ENCODE measurements at places on chromosomes 7 and 10.

DNA sequence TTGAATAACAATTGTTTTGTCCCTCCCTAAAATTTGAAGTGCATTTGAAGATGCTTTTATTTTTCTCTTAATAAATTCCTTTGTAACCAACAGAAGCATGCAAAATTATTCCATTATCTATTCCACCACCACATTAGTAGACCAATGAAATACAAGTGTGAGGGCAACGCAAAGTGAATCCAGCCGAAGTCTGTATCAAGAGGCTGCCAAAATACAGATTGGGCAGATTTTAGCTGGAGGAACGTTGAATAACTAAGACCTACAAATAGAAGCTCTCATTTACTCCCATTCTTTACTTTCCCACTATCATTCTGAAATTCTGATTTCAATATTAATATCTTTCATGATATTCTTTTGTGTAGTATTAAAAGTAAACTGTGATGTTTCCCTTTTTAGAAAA lies 233.7 kb downstream of the BMPER start:
- DNase-seq, result no peak

DNA sequence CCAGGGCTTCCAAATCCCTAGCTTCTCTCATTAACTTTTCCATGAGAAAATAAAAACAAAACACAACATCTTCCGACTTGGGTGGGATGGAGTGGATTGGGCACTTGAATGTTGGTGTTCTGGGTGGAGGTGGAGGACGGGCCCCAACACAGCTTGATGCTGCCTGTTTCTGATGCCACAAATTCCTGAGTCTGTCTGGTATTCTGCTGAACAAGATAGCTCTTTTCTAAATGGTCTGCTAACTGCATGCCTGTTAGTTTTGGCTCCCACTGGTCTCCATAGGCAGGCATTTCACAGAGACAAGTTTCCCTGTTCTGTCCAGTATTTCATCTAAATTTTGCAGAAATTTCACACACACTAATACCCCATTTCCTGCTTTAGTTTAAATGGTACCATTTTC lies 160.9 kb upstream of the FZD8 start:
- DNase-seq, result no peak

GRCh38 chr7:143892527-143893300 lies 9.3 kb downstream of the TCAF1 start:
- DNase-seq, result no peak

DNA sequence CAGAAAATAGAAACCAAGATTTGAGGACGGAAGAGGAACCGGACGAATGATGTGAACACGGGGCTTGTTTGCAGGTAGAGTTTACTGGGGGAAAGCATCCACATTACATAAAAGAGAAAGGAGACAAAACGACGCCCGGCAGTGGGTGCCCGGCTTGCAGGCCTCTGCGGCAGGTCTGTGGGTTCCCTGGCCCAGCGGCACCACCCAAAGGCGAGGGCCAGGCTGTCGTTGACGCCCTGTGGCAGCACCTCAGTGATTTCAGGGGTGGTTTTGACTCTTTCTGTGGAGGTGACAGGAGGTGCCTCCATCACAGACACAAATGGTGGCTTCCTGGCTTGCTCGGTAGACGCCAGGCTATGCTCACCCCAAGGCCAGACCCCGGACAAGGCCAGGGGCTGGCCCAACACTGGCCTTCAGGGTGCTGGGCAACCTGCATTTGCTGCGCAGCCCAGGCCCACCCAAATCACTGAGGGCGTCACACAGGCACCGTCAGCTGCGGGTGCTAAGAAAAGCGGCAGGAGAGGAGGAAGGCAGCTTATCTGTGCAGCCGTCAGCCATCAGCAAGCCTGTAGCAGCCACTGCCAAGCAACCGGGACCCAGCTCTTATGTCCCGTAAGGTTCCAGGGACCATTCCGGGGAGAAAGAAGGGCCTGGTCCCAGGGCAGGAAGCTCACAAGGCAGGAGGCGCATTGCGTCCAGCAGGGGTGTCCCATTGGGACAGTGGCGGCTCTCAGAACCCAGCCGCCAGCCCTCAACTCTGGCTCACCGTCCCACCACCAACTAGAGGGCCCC lies 230.3 kb downstream of the PTPRN2 start:
- DNase-seq, result no peak

- DNase-seq, result no peak
These were observed 533.5 kb upstream of the COBL start for GRCh38 chr7:51850126-51850525.

DNA sequence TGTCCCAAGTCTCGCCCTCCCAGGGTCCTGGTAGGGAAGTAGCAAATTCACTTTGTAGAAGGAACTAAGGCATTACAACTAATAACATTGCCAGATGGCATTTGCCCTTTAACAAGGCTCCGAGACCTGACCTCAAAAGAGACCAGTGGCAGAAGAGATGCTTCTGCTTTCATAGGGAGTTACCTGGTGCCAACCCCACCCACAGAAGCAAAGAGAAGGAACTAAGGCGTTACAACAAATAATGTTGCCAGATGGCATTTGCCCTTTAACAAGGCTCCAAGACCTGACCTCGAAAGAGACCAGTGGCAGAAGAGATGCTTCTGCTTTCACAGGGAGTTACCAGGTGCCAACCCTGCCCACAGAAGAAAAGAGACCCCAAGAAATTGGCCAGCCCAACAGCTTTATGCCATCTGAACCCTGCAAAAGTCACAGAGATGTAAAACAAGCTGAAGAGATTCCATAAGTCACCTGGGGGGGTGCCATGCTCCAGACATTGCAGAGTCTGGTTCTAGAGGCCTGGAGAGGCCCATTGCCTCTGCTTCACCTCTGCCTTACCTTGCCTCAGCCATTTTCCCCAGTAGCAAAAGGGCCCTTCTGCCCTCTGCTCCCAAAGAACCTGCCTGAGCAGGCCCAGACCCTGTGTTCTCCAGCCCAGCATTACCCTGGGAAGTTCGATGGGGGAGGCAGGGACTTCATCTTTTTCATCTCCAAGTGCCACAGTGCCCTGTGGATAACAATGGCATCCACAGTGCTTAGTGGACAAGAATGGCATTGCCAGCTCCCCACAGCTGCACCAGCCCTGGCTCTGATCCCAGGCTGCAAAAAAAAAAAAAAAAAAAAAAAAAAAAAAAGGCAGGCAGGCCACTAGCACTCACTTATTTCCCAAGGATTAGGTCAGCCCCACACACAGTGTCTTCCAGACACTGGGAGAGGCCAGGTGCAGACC lies 179.5 kb upstream of the PLXNA4 start:
- no peak for DNase-seq

DNA sequence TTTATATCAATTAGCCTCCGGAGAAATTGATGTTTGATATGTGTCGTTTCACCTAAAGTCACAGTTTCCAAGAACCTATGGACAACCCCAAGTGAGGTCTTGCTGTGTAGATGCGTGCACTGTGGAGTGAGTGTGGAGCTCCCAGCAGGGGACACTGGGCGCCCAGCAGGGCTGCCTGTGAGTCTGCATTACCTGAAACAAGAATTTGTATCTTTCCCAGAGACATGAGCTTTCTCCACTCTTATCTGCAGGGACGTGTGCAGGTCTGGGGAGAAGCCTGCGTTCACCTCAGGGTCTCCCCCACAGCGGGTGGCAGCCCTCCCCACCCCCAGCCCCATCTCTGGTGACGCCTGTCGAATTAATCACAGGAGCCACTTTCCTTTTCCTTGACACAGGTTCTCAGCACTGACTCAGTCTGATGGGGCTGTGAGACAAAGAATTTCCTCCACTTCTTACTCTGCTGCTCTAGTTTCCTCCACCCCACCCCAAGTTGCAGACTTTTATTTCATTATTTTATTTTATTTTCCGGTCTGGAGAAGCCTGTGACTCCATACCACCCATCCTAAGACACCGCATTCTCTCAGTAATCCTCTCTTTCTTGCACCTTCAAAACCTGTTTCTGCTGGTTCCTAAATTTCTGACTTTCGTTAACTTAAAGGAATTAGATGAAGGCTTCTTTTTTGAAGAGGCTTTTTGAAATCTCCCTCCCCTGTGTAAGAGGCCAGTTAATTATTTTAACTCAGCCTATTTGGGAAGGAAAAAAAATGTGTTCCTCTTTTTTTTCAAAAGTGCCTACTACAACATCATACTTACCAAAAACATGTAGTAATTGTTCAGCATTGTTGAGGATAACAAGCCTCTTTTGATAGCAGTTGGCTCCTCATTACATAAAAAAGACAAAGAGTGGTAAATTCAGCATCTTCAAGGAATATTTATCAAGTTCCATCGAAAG lies 17.0 kb upstream of the INSIG1 start:
- DNase-seq, result no peak

DNA sequence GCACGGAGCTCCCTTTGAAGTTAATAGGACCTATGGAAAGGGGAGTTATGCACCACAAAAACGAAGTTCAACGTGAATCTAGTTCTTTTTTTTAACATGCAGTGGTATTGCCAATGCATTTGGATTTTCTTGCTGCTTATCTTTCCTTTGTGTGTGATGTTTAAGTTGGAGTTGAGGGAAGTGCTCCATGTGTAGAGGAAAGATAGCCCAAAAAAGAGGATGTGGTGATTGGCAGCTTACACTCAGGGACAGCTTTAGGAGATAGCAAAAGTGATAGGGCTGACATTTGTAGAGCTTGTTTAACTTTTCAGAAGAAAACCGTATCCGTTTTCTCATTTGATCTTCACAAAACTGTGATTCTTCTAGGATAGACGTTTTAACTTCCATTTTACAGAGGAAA lies 101.3 kb downstream of the MDFIC start:
- DNase-seq, result no peak

GRCh38 chr7:118076564-118076963 lies 107.4 kb upstream of the LSM8 start:
- no peak for DNase-seq

GRCh38 chr10:34813626-34814222 lies 1.4 kb downstream of the PARD3 start:
- no peak for DNase-seq

- no peak for DNase-seq
These were observed 104.7 kb upstream of the IL6 start for GRCh38 chr7:22622116-22622785.

DNA sequence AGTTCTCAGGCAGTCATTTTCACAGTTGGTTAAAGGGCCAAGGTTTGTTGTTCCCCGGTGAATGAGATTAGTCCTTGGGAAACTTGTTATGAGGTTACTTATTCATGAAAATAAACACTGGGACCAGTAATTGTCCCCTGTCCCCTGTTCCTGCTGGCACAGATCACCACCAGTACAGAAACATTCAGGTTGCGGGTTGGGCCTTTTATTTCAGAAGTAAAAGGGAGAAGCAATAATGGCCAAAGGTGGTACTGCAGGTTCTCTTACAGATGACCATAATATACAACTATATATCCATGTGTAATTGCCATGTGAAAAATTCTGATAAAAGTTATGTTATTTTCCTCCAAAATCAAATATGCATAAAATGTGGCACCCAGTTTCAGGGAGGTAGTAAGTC lies 442.0 kb downstream of the SORCS1 start:
- DNase-seq, result no peak

DNA sequence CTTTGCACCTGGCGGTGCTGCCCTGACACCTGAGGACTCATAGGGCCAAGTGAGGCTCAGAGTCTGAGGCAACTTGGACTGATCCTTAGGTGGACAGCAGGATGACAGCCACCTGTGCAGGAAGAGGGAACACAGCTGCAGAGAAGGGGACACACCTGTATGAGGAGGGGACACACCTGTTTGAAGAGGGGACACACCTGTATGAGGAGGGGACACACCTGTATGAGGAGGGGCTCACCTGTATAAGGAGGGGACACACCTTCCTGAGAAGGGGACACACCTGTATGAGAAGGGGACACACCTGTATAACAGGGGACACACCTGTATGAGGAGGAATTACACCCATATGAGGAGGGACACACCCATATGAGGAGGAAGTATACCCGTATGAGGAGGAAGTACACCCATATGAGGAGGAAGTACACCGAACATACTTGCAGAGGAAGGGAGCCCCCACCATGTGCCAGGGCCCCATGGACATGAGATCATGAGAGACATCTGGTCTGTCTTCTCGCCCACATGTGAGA lies 285.9 kb downstream of the ADARB2 start:
- DNase-seq, result no peak

- DNase-seq, result no peak
These were observed 165.9 kb upstream of the VIPR2 start for GRCh38 chr7:159310457-159311171.

DNA sequence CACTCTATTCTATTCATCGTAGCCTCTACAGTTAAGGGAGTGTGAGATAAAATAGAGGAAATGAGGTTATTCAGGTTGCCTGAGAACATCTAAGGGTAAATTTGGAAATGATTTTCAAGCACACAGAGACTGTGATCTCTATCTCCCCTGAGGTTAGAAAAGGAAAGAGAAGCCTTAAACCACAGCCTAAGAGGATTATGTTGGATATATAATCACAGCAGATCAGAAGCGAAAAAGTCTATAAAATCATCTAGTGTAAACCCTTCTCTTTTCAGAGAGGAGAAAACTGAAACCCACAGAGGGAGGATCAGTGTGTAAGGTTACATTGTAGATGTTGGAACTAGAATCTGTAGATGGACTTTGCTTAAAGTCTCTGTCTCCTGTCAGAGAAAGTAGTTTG lies 90.6 kb upstream of the SEMA3E start:
- no peak for DNase-seq

- DNase-seq, result no peak
These were observed 64.7 kb upstream of the CAV2 start for GRCh38 chr7:116434820-116435341.

DNA sequence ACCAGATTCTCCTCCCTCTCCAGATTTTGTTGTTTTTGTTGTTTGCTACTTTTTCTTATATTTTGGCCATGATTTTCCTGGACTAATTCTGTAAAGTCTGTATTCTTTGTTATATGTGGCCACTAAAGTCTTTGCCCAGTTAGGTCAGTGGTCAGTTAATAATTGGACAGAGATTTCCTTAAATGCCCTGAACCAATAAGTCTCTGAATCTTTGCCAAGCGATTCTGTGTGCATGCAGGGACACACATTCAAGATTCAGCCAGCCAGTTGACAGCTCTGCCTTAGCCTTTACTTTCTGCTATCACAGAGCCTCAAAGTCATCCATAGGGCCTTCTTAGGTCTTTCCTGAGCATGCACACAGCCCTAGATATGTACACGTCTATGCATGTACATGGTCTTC lies 11.0 kb upstream of the COL17A1 start:
- no peak for DNase-seq

- DNase-seq, result no peak
These were observed 7.9 kb upstream of the MYL7 start for GRCh38 chr7:44148961-44149536.

DNA sequence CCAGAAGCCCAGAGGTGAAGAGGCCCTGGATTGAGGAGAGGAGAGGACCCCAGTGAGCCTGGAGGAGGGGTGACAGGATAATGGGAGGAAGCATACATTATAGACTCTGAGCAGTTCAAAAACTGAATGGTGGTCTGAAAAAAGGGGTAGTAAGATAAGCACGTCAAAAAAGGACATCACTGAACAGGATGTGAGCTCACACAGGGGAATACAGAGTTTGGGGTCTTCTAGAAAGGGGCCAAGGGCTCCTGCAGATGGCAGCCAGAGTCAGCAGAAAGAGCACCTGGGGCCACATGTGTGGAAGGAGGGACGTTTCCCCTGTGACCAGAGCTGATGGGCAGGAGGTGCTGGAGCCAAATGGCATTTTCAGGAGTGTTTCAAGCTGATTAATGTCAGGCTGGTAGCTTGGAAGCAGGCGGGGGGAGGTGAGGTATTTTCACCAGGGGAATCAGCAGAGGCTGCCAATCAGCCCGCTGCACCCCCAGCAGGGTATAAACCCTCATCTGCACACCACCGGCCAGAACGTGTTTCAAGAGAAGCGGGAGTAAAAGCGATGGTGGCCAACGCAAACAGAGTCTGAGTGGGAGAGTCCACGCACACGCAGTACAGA lies 85.8 kb downstream of the TNS3 start:
- no peak for DNase-seq

All from naive thymus-derived CD8-positive, alpha-beta T cell (primary cell).